ENCODE measurements at places on chromosomes 11 and 22.

DNA sequence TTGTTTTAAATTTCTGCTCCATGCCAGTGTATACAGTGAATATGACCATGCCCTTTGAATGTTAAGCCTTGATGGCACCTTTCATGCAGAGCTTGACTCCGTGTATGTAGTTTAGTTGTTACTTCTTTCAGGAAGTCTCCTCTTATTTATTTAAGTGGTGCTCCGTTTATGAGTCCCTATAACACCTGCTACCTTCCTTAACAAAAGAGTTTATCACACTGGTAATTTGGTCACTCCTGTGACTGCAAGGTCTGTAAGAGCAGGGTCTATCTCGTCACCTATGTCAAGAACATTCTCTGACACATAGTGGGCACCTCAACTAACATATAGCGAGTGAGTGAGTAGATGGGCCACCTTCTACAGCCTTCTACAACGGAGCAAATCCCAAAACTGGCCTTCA lies 152.5 kb downstream of the CCDC34 start:
- DNase-seq: no peak

GRCh38 chr11:59728154-59728553 lies 14.5 kb upstream of the OR10V1 start:
- no peak for DNase-seq

- DNase-seq: no peak
Measured at GRCh38 chr11:68370211-68371111, 58.1 kb downstream of the LRP5 start.

- DNase-seq: no peak
Measured at GRCh38 chr22:50000587-50001387, 11.8 kb downstream of the IL17REL start.
